ENCODE measurements at places on chromosomes 4 and X.

- no peak for DNase-seq
These were observed 479.1 kb upstream of the SLIT2 start for GRCh38 chr4:19772581-19772980.

GRCh38 chr4:39134683-39135306 lies 47.5 kb upstream of the WDR19 start:
- no peak for DNase-seq

DNA sequence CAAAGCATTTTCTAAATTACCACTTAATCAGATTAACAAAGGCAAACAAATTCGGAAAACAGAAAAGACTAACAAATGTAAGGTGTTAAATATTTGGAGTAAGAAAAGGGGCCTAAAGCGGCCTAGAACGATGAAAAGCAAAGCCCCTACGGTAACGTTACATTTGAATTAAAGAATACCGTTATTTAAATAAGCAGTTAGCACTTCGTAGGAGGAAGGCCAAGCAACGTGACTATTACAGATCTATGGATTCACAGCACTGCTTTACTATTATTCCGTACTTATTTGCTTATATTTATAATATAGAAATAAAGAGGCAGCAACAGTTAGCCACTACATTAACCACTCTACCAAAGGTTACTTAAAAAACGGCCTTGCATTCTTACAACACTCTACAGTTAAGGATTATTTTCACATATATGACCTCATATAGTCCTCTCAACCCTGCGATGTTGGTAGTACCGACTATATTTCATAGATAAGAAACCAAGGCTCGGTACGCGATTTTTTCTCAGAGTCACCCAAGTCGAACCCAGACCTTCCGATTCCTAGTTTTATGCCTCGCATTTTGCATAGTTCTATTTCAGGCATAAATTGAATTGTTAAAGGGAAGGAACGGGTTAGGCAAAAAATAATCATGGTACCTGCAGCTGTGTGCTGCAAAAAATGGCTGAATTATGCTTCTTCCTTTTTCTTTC lies 2.9 kb downstream of the KLHL15 start:
- DNase-seq = no peak

GRCh38 chr4:164591666-164592065 lies 162.3 kb upstream of the SMIM31 start:
- no peak for DNase-seq

GRCh38 chrX:9164533-9165426 lies 130.9 kb upstream of the FAM9B start:
- DNase-seq = no peak

DNA sequence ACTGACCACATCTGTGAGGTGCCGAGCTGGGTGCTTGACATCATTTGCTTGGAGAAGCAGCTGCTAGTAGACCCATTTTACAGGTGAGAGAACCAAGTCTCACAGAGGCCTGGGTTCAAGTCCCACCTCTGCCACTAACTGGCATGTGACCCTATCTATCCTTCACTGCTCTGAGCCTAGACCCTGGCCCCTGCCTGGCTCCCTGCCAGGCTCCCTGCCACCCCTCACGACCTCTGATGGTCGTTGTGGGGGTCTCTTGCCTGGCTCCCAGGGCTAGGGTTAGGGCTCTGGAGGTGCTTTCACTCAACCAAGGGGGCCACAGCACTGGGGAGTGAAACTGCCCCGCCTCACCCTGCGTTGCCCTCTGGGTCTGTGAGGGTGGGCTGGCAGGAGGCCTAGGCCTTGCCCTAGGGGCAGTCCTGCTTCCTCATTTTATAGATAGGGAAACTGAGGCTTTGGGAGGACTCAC lies 7.2 kb upstream of the ADD1 start:
- DNase-seq = peak; percentile 40

DNA sequence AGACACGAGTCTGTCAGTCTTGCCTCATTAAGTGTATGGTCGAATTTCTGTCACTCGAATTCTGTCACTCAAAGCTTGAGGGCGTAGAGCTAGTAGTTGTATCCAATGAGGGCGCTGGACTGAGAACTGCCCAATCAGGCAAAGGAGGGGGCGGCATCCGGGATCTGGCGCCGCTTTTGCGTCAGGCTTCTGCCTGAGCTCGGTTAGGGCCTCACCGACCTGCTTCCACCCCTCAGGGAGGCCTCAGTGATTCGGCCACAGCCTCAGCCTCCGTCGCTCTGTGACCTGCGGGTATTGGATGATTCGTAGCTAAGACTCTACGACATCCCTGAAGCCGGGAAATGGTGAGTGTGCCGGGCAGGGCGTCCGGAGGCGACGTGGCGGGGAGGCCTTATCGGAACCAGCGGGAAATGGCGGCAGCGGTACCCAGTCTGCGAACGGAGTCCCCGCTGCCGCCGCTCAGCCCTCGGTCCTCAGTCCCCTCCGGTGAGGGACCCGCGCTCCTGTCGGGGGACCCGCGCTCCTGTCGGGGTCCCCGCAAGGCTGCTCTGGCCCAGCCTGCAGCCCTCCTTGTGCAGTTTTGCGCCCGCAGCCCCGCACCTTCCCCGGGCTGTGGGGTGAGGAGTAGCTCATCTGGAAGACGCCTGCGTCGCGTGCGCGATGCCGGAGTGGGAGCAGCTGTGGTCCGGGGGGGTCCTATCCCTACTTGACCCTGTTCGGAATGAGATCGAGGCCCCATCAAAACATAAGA lies 88.3 kb downstream of the ZNF718 start:
- DNase-seq = peak; percentile 89

DNA sequence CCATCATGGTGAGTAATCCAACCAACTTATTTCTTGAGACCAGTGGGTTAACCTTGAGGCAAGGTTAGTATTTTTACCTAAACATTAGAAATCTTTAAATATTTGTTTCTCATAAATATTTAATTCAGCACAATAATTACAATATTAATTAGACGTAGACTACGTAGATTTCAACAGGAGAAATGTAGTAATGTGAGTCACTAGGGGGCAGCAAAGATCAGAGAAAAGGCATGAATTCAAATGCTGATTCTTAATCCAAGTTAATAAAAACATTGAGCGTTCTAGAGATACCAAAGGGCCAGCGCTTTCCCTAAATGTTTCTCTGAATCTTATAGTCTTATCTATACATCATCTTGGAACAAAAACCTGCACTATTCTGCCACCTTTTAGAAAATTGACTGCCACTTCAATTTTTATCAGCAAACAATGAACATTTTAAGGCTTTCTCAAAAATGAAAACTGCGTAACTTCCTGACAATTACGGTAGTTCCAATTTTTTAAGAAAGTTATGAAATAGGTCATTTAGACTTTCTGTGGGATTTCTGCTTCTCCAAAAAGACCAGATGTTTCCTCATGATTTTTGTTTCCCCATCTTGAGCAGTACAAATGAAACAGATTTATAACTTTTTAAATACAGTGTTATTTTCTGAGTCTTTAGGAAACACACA lies 180.7 kb downstream of the GASK1B start:
- DNase-seq = peak; percentile 67

- DNase-seq = no peak
These were observed 326.8 kb downstream of the ZNF674 start for GRCh38 chrX:46218373-46218772.

GRCh38 chr4:186534056-186534455 lies 21.3 kb downstream of the MTNR1A start:
- DNase-seq = no peak

DNA sequence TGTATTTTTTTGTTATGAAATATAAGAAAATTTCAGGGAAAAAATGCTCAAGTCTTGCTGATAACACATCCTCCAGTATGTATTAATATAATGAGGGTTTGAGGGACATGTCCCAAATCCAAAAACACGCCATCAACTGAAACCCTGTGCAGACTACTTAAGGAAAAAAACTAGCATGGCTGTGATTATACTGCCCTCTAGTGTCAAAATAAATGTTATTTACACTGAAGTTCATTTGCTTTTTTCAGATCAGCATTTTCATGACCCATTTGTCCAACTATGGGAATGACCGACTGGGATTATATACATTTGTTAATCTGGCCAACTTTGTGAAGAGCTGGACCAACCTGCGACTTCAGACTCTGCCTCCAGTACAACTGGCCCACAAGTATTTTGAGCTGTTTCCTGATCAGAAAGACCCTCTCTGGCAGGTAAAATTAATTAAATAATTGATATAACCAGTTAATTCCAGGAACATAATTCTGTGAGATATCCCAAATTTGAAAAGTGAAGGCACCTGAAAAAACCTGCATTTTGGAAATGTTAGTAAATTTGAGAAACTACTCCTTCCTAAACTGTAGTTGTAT lies 128.5 kb downstream of the PRSS12 start:
- DNase-seq = no peak

DNA sequence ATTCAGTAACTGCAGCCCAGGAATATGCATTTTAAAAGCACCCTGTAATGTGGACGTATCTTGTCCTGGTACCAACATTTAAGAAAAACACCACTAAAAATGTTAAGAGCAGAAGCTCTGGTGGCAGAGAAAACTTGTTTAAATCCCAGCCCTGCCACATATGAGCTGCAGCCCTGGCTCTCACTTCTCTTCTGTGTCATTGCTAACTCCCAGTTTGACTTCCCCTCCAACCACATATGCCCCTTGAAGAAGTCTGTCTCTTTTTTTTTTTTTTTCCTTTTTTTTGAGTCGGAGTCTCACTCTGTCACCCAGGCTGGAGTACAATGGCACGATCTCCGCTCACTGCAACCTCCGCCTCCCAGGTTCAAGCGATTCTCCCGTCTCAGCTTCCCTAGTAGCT lies 14.8 kb downstream of the LHFPL1 start:
- no peak for DNase-seq

All from kidney (tissue), 22 donors.